ENCODE measurements at places on chromosomes 7 and 10.

- no peak for DNase-seq
Measured at GRCh38 chr10:77864151-77864851, 62.3 kb downstream of the DLG5 start.

- no peak for DNase-seq
Measured at GRCh38 chr7:1567896-1568510, 1.8 kb downstream of the PSMG3 start.

GRCh38 chr10:24606021-24606420 lies 117.7 kb downstream of the ARHGAP21 start:
- no peak for DNase-seq

- DNase-seq, result no peak
Measured at GRCh38 chr10:4216726-4217125, 431.7 kb upstream of the KLF6 start.

DNA sequence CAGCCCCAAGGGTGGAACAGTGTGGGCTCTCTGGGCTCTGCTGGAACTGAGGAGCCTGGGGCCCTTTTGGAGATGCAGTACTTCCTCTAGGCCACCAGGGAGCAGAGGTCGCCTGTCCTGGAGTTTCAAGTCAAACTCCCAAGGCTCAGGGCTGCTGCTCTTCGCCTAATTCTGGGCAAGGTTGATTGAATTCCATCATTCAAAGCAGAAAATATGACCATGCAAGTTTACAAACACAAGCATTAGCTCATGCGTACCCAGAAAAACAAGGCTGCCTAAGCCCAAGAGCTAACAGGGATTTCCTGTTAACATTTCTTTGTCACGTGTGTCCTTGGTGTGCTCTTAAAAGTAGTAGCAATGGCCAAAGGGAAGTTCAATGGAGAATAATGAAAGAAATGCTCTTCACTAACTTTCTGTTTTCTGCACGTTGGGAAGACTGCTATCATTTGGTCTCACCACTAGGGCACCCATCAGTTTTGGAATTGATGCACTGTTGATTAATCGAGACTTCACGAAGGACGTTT lies 20.1 kb downstream of the LDB3 start:
- peak; percentile 84 for DNase-seq
